Renal pelvis (tissue), 12 donors: ENCODE measurements at places on chromosomes 12 and 14. TPM values are rescaled to one million over a fixed set of nuclear protein-coding genes. Genes with fewer than 3 reads are reported as not detected.

Gene MYF5
- polyA plus RNA-seq: 0.18 TPM

DNA sequence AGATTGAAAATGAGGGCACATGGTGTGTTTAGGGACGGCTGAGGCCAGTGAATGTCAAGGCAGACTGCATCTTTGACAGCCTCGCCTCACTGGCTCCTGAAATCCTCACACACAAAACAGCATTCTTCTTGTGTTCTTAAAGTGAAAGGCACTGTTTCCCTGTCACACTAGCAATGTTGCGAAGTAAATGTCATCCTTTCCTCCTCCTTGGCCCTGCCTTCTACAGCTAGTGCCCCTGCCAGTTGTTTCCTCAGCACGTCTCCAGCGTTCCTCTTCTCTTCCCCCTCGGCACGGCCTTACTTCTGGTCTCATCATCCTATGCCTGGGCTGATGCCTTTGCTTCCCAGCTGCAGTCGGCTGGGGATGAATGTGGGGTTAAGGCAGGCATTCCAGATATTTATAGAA is 129.4 kb upstream of the DNM1L start:
- DNase-seq: no peak

DNA sequence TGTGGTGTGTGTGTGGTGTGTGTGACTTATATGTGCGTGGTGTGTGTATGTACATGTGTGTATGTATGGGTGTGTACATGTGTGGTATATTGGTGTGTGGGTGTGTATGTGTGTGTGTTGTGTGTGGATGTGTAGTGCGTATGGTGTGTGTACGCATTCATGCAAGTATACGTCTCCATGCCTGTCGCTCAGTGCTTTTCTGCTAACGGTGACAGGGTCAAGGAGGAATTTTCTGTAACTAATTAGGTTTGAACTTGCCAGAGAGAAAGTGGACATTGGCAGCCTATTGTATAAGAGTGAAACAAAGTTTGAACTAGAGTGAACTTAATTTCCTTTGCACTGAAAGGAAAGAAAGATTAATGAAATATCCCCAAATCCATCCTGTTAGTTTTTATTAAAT is 120.9 kb upstream of the GSC start:
- DNase-seq: no peak

GRCh38 chr14:42323426-42323825 is 716.8 kb downstream of the LRFN5 start:
- no peak for DNase-seq

DNA sequence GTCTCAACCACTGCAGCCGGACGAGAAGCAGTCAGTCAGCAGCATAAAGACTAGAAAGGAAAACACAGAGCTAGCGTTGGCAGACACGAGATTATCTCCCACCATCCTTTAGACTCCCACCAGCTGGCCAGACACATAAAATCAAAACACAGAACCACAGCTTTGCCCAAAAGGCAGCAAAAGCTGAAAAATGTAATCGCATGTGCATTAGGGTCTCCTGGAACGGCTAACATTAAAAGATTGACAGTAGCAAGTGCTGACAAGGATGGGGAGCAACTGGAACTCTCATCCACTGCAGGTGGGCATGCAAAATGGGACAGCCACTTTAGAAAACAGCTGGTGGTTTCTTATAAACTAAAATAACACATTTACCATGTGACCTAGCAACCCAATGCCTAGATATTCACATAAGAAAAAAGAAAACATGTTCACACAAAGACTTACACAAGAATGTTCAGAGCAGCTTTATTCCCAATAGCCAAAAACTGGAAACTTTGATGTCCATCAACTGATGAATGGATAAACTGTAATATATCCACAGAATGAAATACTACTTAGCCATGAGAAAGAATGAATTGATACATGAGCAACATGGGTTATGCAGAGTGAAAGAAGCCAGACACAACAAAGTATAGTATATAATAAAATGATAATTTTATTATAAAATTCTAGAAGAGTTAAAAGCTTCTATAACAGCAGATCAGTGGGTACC is 37.7 kb downstream of the NCOR2 start:
- DNase-seq: no peak
